ENCODE measurements at places on chromosomes 2 and 18.

GRCh38 chr18:50579061-50579774 lies 19.3 kb downstream of the MAPK4 start:
- DNase-seq, result no peak

- no peak for DNase-seq
These were observed 12.8 kb upstream of the NEU4 start for GRCh38 chr2:241796209-241796608.

DNA sequence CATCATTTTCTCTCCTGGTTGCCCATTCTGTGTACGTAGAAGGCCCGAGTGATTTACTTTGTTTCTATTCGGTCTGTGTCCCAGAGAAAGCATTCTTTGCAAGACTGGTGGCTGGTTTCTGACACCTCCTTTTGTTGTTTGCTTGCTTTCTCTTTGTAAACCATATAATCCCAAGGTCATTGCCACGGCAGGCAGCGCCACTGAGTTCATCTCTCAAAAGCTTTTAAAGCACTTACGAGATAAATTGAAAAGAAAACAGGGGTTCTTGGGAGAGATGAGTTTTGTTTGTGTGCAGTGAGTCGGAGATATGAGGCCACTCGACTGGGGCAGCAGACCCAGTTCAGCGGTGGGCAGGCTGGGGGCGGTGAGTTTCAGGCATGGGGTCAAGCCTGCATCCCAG lies 137.6 kb downstream of the NCK2 start:
- DNase-seq, result no peak

- DNase-seq, result peak; percentile 21
These were observed 9.1 kb downstream of the KLF7 start for GRCh38 chr2:207156451-207157161.

DNA sequence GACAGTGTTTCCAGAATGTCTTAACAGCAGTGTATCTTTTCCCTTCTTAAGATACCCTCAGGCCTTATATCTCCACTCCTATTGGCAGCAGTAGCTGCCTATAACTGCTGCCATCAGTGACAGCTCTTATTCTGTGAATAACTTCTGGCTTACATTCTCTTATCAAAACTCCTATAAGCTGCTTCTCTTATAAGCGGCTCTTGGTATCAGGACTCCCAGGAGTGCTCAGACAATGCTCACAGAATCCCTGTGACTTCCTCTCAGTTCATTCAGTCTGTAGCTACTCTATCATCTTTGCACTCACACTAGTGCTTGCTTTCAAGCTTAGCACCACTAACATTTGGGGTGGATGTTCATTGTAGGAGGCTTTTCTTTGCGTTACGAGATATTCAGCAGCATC lies 143.7 kb upstream of the CDH7 start:
- DNase-seq, result no peak

DNA sequence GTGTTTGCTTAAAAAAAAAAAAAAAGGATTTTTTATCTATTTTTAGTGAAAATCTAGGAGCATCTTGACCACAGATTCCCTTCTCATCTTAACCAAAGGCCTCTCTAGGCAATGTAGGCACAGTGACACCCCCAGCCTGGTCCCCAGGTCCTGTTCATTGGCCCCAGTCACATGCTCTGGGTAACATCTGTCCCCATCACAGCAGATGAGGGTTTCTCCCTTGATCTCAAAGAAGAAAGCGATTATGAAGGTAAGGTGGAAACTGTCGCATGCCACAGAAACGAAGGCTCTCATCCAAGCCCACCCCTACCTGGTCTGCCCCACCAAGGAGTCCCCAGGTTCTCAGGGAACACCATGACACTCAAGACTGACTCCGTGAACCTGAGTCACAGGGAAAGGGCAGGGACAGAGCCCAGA lies 4.7 kb downstream of the HS6ST1 start:
- no peak for DNase-seq

- no peak for DNase-seq
These were observed 61.9 kb upstream of the HAAO start for GRCh38 chr2:42854207-42854818.

DNA sequence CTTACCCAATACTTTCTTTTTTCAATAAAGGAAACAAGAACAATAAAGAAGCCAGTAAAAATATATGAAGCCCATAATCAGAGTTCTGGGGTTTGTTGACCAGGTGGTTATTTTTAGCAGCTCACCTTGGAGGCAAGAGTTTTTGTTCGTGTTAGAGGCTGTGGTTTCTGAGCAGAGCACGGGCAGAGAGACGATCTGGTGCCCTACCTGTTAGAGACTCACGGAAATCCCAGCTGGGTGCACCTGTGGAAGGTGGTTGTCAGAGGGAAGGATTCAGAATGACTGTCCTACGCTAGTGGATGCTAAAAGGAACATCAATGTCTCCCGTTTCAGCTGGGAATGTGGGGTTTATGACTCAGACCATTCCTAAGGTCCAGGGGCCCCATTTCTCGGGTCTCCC lies 87.6 kb downstream of the NRP2 start:
- no peak for DNase-seq

GRCh38 chr2:38666556-38666910 lies 619 bp downstream of the GALM start:
- DNase-seq, result no peak

GRCh38 chr2:63790906-63791305 lies 50.8 kb upstream of the UGP2 start:
- DNase-seq, result peak; percentile 81

DNA sequence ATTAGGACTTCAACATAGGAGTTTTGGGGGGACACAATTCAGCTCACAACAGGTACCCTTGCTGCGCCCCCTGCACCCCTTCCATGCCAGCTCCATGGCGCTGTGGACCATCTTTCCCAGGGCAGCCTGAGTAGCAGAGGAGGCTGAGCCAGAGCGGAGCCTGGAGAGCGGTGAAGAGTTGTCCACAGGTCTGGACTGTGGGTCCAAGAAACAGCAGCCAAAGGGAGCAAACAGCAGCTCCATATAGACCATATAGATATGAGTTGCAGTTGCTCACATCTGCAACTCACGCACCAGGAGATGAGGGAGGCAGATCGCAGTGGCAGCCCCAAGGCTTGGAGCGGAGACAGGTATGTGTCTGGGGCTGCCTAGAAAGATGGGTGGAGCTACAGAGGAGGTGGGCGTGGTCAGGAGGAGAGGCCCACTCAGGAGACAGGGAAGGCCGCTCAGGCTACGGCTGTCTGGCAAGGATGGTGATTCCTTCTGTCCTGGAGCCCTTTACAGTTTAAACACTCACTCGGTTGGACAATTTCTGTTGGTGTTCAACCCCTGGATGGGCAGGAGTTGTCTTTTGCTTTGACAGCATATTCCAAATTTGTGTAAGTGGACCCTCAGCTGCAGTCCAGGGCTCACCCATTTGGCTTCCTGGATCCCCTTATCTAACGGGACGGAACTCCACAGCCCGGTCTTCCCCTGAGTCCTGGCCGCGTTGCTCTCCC lies 155.1 kb downstream of the LPIN1 start:
- DNase-seq, result no peak

- DNase-seq, result no peak
These were observed 1891.5 kb upstream of the PIK3C3 start for GRCh38 chr18:40063488-40063887.

- no peak for DNase-seq
These were observed 420.5 kb downstream of the NRXN1 start for GRCh38 chr2:50611351-50611871.

GRCh38 chr2:170190172-170190571 lies 12.2 kb downstream of the MYO3B start:
- DNase-seq, result no peak

DNA sequence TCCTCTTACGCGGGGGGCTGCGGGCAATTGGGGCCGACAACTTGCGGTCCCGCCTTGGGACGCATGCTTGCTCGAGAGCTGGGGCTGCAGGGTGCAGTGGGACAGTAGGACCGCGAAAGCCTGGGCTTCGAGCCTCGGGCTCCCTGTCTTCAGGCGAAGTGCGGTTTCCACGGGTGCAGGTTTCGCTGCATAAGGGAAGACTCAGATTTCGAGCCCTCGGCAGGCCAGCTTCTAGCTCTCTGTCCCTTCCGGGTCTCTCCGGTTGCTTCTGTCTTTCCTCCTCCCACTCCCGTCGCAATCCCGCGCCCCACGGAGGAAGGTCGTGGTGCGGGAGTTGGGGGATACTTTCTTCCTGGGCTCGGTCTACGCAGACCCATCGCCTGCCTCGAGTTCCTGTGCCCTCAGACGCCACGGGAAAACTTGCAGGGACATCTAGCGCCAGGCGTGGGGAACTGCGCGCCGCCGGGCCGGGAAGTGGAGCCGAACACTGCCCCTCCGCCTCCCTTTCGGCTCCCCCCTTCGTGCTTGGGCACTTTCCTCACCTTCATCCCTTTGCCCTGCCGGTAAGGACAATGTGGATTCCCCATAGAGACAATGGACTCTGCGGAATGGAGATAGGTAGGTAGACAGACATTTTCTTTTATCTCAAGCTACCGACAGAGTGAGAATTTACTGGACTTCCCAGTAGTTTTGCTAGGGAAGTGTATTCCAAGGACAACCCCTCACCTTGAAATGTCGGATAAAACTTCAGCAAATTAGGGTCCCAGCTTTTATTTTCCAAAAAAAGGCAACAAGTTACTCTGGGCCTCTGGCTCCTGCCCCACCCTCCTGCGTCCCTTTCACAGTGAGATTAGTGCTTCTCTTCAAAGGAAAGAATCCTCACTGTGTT lies 4.2 kb upstream of the HOXD13 start:
- peak; percentile 38 for DNase-seq

- DNase-seq, result no peak
These were observed 152.7 kb downstream of the CERS6 start for GRCh38 chr2:168608796-168609195.

DNA sequence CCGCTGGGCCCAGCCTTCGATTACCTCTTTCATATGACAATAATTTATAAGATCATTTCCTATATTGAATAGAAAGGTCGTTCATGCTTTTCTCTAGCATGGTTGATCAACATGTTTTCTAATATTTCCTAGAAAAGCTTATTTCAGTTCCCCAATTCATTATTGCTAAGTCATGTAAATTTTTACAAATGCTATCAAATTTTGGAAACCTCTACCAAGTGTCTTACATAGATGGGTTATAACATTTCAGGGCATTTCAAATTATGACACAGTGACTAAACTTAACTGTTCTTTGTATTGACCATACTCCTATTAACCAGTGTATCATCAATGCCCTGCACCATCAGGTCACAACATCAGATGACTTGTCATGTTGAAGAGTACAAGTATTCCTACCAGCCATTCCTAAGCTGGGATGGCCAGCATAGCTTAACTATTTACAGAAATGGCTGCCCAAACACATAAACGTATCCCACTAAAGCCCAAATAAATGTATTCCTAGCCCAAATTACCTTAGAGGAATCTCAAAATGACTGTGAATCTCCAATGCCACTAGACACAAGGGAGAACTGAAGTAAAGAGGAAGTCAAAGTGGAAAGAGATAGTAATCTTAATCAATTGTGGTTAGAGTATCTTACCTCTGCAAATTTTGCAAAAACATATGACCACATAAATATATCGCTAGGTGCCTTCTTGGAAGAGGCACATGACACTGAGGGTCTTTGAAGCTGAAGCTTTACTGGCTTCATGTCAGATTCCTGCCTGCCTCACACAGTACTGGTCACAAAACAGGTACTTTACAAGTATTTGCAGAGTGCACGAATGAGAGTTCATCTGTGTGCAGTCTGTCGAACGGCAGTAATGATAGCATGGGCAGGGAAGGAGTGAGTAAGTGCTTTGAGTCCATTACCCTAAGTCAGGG lies 87.3 kb upstream of the TLK1 start:
- no peak for DNase-seq

DNA sequence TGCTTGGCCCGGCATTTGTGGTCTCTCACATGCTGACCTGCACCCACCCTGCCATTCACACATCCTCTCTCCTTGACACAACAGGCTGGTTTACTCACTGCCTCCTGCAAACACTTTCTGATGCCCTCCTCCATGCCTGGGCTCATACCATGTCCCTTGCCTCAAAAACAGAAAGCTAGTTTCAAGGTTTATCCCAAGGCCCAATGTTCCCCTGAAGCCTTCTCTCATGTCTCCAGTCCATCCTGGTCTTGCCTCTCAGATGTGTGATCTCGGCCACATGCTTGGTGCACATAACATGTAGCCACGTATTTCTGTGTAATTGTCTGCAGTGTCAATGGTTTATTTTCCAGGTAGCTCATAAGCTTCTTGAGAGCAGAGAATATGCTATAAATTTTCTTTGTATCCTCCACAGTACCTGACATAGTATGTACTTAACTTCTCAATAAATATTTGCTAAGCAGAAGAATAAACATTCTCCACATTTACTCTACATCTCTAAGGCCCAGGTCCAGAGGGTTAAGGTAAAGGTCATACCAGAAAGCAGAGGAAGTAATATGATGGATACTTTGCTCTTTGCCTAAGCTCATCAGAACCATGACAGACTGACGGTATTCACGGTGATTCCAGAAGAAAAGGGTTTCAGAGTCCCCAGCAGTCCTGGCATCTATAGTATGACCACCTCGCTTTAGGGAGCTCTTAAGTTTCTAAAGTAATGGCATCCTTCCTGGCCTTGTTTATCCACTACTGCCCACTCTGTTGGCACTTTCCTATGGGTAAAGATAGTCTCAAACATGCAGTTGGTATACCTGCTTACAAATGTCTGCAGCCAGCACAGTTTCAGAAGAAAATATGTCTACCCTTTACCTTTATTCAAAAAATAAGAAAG lies 163.4 kb upstream of the ZFP36L2 start:
- DNase-seq, result no peak

GRCh38 chr2:21282515-21282898 lies 158.7 kb downstream of the TDRD15 start:
- no peak for DNase-seq

DNA sequence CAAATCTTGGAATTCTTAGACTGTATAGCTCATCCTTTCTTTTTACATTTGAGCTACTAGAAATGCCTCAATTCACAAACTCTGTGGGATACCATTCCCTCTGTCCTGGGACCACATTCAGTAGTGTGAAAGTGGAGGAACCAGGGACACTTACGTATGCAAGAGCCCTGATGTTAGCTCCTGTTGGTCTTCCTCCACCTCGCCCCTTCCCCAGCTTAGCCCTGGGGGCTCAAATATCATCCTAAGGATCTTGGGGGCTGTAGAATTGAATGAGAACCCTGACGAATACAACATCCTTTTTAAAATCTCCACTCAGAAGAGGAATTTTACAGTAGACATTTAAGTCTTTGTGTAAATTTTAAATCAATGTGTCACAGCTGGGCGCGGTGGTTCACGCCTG lies 65.2 kb upstream of the RAPH1 start:
- DNase-seq, result no peak

- DNase-seq, result no peak
These were observed 59.8 kb downstream of the KCTD1 start for GRCh38 chr18:26488417-26489009.

GRCh38 chr2:132477962-132478361 lies 61.4 kb downstream of the GPR39 start:
- DNase-seq, result no peak

DNA sequence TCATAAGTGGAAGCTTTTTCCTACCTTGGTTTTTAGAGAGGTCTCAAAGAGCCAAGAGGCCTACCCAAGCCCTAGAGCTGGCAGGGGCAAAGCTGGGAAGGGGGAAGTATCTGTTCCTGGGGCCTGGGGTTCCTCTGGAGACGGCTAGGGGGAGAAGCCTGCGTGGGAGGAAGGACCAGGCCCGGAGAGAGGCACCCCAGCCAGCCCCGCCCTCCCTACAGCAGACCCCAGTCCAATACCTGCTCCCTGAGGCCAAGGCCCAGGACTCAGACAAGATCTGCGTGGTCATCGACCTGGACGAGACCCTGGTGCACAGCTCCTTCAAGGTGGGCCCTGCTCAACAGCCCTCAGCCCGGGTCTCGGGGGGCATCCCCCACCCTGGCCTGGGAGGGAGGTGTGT lies 2.2 kb downstream of the CTDSP1 start:
- DNase-seq, result no peak

Data from HT1080 (cell line).